Right renal pelvis (tissue), 4 donors: ENCODE measurements at places on chromosomes 4 and X. TPM values are rescaled to one million over a fixed set of nuclear protein-coding genes. Genes with fewer than 3 reads are reported as not detected.

DNA sequence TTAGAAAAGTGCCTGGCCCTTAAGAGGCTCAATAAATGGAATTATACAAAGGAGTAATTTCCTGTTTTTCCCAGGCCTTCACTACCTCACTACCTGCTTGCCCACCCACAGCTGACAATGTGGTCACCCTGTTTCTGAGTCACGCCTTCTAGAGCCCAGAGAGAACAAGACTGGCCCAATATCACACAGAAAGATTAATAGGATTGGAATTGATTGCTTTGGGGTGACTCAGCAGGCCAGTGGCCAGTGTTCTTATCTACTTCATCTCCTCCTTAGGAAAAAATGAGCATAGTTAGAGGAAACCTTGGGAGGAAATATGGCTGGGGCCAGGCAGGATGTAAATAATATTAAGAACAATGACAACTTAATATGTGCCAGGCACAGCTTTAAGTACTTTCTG is 4.5 kb upstream of the FGF16 start:
- DNase-seq = no peak

The RAB39B gene
- polyA plus RNA-seq = 3.2 TPM

The GRIA3 gene
- 4.0 TPM for polyA plus RNA-seq

The MAGEA12 gene
- polyA plus RNA-seq = not detected

The MSANTD1 gene
- polyA plus RNA-seq = 0.36 TPM
